ENCODE measurements at places on chromosomes 1 and 21.

DNA sequence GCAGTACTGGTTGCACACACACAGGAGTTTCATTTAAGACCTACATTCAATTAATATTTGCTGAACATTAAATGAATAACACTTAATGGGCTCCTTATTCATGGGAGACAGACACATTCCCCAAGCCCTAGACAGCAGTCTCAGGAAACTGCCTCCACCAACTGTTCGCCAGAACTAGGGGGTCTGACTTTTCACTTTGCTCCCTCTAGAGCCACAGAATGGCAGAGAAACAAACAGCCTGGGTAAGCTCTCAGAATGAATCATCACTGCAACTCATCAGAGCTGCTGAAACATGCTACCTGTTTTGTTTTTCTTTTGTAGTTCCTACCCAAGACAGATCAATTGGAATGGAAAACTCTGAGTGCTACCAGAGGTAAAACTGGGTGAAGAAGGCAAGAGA lies 31.7 kb downstream of the ELK4 start:
- DNase-seq = no peak

DNA sequence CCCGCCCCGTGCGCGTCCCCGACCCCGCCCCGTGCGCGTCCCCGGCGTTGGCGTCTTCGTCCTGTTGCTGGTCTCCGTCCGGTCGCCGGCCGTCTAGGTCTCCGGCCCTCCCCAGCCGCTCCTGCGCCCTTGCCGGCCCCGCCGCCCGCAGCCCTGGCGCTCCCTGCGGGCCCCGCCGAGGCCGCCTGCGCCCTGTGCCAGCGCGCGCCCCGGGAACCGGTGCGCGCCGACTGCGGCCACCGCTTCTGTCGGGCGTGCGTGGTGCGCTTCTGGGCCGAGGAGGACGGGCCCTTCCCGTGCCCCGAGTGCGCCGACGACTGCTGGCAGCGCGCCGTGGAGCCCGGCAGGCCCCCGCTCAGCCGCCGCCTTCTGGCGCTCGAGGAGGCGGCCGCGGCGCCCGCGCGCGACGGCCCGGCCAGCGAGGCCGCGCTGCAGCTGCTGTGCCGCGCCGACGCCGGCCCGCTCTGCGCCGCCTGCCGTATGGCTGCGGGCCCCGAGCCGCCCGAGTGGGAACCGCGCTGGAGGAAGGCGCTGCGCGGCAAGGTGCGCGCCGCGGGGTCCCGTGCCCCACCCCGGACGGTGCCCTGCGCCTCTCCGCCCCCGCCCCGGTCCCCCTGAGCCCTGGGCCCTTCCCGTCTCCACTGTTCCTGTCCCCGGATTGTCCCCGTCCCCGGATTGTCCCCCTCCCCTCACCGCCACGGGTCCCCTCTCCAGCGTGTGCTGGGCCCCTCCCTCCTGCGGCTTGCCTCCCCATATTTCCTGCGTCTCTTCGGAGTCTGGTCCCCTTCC lies at the start of gene RNF187:
Gene RNF187 (plus strand): TSS at position 47 of the 789 bp plus-strand sequence.
- DNase-seq = peak; percentile 67

GRCh38 chr1:81505831-81506230 lies 294.9 kb upstream of the ADGRL2 start:
- DNase-seq = no peak

DNA sequence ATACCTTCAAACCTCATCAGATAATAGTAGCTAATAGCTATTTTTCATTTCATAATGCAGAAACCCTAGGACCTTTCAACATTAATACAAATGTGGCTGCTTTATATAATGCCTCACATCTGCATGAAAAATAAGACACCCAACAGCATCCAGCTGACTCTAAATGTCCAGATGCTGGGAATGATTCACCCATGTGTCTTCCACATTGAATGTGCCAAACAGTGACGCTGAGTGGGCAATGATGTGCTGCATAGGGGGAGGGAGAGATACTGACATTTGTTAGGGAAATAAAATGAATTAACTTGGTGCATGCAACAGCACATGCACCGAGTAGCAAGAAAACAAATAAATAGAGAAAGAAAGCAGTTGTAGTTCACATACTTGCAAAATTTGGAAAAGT lies 199.3 kb downstream of the DSCAM start:
- DNase-seq = no peak

All from stimulated activated CD8-positive, alpha-beta memory T cell treated with anti-CD3 and anti-CD28 coated beads, Interleukin-15, amount 100 ng/mL, for 4 hours (primary cell).